ENCODE measurements at places on chromosomes 3 and 15.

GRCh38 chr15:71515375-71516186, 294.8 kb upstream of the NR2E3 start:
- no peak for DNase-seq

GRCh38 chr3:126968391-126969390, 14.2 kb upstream of the PLXNA1 start:
- no peak for DNase-seq

- DNase-seq, result no peak
These were observed 1121.8 kb downstream of the TBL1XR1 start for GRCh38 chr3:176075491-176075890.

DNA sequence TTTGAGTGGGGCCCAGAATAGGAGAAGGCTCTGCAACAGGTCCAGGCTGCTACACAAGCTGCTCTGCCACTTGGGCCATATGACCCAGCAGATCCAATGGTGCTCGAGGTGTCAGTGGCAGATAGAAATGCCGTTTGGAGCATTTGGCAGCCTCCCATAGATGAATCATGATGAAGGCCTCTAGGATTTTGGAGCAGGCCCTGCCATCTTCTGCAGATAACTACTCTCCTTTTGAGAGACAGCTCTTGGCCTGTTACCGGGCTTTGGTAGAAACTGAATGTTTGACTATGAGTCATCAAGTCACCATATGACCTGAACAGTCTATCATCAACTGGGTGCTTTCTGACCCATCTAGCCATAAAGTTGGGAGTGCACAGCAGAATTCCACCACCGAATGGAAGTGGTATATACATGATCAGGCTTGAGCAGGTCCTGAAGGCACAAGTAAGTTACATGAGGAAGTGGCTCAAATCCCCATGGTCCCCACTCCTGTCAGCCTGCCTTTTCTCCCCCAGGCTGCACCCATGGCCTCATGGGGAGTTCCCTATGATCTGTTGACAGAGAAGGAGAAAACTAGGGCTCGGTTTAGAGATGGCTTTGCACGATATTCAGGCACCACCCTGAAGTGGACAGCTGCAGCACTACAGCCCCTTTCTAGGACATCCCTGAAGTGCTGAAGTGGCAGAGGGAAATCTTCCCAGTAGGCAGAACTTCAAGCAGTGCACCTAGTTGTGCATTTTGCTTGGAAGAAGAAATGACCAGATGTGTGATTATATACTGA, 971.4 kb downstream of the MCTP2 start:
- DNase-seq, result no peak

GRCh38 chr3:110296885-110297284, 774.7 kb upstream of the NECTIN3 start:
- no peak for DNase-seq

GRCh38 chr3:182668974-182669373, 124.3 kb upstream of the ATP11B start:
- no peak for DNase-seq

- DNase-seq, result no peak
These were observed 26.1 kb upstream of the LOXL1 start for GRCh38 chr15:73900095-73900712.

DNA sequence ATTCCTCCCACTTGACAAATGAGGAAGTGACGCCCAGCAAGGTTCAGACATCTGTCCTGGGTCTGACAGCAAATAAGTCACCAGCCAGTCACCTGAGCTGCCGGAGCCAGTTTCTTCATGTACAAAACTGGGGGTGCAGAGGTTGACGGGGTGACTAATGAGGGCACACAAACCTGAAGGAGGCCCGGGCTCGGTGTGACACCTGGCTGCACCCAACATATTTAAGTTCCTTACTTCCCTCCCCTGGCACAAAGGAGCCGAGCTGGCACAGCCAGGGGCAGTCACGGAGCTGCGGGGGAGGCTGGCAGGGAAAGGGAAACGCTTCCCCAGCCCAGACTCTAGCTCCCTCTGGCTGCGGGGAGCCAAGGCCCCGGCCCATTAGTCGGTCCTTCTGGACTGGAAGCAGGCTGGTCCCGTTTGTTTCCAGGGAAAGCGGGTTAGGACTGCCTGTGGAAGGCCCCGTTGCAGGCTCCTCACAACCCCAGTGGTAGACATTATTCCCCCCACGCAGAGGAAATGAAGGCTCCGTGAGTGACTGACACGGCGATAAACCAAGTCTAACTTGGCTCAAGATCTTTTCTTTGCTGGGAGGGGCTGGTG, 2.3 kb downstream of the FBXL22 start:
- no peak for DNase-seq

DNA sequence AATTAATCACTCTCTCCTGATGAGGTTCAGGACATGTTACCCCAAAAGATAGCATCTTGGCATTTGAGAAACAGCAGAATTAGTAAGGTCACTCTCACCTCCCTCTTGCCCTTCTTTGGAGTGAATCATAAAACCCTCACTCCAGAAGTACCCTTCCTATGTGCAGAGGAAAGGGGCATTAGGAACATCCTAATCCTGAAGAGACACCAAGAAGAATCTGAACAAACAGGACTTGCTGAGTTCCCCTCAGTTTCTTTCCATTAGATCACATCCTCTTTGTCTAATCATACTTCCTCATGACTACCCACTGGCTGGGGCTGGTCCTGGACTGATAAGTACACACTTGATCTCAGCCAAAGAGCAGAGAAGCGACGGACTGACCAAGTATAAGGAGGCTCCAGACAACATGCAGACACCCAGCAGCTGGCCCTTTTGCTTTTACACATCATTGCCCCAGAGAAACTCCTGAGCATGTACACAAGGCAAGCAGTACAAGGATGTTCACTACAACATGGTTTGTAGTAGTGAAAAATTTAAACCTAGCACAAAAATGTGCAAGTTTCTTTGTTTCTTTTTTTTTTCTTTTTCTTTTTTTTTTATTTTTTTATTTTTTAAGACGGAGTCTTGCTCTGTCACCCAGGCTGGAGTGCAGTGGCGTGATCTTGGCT, 15.0 kb upstream of the TM6SF1 start:
- DNase-seq, result no peak

DNA sequence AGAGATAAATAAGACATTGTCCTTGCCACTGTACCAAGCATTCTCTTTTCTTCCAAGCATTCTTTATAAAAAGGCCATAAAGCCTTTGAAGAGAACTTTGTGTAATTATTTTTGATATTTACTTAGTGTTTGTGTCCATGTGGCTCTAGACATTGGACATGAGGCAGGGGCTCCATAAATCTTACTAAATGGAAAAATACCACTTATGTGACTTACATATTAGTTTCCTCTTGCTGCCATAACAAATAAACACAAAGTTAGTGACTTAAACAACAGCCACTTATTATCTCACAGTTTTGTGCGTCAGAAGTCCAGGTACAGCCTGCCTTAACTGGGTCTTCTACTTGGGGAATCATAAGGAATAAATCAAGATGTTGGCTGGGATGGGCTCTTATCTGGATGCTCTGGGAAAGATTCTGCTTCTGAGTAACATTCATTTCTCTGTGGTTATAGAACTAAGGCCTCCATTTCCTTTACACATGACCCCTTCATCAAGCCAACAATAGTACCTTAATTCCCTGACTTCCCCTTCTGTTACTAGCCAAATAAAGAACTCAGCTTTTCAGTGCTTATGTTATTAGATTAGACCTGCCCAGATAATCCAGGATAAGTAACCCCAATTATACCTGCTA, 59.9 kb upstream of the COL8A1 start:
- DNase-seq, result no peak

- no peak for DNase-seq
These were observed 209.3 kb upstream of the UMPS start for GRCh38 chr3:124520970-124521369.

- DNase-seq, result no peak
These were observed 98.8 kb downstream of the MME start for GRCh38 chr3:155178810-155179436.

- no peak for DNase-seq
These were observed 32.7 kb downstream of the STARD9 start for GRCh38 chr15:42608110-42608531.

DNA sequence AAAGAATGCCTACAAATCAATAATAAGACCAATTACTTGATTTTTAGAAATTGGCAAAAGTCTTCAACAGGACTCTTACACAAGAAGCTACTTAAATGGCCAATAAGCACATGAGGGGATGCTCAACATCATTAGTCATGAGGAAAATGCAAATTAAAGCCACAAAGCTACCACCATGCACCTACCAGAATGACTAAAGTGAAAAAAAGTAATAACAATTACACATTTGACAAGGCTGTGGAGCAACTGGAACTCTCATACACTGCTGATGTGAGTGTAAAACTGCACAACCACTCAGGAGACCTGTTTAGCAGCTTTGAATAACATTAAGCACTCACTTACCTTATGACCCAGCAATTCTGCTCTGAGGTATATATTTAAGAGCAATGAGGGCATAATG, 68.4 kb downstream of the PPCDC start:
- no peak for DNase-seq

- DNase-seq, result no peak
These were observed 35.1 kb downstream of the DAZL start for GRCh38 chr3:16570113-16570512.

GRCh38 chr15:42750306-42750705, 13.4 kb upstream of the CDAN1 start:
- DNase-seq, result no peak

GRCh38 chr3:98504539-98504938, 7.1 kb downstream of the OR5K2 start:
- DNase-seq, result no peak

- DNase-seq, result no peak
These were observed 14.9 kb downstream of the LEKR1 start for GRCh38 chr3:156840826-156841689.

DNA sequence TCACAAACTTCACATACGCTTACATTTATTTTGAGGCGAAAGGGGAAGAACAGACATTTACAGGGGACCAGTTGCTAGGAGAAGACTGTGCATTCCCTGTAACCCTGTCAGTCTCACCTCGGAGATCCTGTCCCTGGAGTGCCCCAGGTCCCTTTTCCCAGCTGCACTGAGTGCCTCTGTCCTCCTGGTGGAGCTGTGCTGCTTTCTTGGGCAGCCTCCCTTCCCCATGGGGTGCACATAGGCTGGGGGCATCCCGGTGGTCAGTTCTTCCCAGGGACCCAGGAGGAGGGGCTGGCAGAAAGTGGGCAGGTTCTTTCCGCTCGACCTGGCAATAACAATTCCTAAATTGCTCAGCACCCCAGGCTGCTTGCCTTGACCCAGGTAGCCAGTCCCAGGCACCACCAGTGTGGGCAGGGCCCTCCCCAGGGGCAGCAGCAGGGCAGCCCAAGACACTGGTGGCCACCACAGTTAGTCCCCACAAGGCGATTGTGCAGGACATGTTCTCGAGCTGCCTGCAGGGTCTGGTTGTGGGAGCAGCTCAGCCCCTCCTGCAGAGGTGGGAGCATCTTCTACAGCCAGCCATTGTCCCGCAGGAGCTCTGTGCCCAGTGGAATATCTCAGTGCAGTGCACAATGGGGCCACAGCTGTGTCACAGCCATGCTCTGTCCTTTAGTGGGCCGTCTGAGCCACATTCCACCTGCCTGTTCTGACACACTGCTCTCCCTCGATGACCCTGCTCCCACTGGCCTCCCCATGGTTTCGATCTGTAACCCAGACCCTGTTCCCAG, 36.3 kb downstream of the APBA2 start:
- DNase-seq, result no peak

DNA sequence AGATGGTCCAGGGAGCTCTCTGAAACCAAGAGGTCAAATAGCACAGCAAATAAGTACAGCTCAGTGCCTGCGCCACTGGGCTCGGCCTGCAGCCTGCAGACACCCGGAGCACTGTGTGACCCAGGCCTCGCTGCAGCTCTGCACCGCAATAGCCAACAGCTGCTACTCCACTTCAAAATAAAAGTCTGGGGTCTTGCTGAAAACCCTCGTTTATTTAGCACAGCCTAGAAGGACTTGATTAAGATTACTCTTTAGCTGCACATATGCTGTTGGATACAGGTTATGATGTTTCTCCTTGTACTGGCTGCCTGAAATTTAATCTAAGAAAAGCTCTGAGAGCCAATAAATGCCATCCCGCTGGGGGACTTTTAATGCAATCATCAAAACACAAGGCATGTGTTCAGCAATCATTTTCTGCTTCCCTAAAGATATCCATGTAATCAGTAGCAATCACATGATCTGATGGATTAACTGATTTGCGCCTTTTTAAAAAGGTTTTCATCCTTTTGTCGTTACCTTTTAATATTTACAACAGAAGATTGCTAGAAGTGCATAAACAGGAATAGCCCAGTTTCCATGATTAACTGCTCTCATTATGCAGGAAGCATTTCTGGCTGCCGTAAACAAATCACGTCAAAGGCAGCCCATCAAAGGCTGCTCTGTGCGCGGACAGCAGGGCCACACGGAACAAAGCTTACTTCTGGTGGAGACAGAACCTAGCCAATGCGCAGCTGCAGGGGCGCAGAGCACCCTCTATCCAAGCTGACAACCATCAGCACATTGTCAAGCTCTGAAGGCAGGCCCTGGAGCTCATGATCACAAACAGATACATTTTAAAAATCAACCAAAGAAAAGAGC, 58.8 kb downstream of the CLASP2 start:
- peak; percentile 71 for DNase-seq

DNA sequence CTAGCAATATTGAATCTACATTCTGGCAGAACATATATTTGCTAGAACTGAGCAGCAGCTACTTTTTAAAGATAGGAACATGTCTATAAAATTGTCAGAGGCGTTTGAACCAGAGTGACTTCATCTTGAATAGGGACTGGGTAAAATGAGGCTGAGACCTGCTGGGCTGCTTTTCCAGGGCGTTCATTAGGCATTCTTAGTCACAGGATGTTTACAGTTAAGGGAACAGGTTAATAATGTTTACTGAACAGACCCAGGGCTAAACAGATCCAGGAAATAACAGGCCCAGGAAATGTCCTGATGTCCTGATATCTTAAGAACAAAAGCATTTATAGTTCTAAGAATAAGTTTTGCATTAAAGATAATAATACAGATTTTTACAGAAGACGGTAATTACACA, 34.5 kb upstream of the B3GALNT1 start:
- DNase-seq, result no peak

DNA sequence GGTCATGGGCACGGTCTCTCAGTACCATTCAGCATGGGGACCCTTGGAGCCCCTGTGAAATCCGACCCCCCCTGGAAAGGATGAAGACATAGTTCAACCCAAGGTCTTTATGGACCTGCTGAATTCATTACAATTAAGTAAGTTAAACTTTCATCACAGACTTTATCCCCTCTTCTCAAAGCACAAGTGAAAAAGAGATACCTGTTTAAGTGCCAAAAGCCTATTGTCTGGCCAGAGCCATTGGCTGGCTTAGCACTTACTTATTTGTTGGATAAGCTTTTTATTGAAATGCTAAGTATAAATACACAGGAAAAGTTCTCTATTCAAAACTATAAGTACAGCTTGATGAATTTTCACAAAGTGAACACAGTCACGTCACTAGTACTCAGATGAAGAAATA, 128.4 kb upstream of the NR2E3 start:
- DNase-seq, result no peak

DNA sequence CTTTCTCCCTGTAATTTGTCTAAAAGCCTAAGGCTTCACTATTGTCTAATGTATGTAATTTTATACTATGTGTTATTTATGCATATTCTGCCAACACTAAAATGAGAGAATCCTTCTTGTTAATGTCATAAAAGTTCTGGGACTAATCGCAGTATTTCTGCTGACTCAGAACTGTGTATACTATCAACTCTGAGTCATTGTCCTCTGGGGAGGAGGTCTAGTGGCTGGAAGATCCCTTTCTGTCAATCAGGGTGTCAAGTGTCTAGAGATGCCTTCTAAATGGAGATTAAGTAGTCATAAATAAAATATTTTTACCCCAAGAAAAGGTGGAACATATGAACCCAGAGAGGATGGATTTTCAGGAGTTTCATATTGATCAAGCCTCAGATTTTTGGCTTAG, 473.4 kb downstream of the AGBL1 start:
- DNase-seq, result no peak

- no peak for DNase-seq
These were observed 60.7 kb downstream of the ZDHHC19 start for GRCh38 chr3:196150481-196150880.

Measured in right renal pelvis (tissue), 4 donors.